ENCODE measurements at places on chromosomes 1 and 21.

DNA sequence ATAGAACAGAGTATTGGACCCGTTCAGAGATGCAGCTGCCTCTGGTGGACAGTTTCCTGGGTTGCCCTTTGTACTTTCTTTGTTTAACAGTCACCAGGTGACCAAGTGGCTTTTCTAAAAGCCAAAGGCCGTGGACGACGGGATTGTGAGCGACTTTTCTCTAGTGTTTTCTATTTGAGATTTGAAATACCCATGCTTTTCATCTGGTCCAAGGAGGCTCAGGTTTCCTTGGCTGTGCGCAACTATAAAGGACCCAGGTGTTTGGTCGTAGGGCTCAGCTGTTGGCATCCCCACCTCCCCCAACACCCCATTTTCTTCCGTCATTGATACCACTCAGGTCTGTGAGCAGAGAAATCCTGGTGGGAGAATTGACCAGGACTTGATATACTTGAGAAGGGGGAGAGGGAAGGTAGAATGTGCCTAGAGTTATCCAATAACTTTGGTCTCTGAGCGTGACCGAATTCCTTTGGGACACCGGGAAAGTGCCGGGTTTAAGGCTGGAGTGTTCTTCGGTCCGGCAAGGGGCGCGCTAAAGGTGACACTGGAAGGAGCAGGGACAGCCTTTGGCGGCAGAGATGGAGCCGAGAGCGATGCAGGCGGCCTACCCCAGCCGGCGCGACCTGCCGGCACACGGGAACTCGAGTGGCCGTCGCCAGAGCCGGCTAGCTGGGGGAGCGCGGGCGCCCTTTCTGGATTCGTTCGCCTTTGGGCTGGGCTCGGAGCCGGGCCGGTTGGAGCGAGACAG is 83.4 kb upstream of the BMP8A start:
- no peak for DNase-seq

- DNase-seq = no peak
These were observed 67.7 kb upstream of the TLR5 start for GRCh38 chr1:223210788-223211120.

DNA sequence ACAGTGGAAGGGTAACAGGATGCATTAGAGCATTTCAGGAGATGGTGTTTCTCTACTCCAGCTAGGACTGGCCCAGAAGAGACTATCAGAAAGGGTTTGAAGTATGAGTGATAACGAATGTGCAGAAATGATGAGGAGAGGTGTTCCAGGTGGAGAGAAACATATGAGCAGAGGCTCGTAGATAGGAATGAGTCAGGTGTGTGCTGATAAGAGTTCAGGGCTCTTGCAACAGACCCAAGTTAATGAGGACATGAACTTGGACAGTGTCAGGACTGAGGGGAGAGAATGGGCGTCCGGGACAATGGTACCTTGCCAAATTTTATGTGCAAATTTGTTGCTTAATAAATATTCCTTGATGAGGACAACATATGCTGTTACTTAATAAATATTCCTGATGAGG is 183.9 kb upstream of the NFIA start:
- DNase-seq = no peak

- no peak for DNase-seq
These were observed 1.6 kb upstream of the PHLDA3 start for GRCh38 chr1:201470581-201470980.

DNA sequence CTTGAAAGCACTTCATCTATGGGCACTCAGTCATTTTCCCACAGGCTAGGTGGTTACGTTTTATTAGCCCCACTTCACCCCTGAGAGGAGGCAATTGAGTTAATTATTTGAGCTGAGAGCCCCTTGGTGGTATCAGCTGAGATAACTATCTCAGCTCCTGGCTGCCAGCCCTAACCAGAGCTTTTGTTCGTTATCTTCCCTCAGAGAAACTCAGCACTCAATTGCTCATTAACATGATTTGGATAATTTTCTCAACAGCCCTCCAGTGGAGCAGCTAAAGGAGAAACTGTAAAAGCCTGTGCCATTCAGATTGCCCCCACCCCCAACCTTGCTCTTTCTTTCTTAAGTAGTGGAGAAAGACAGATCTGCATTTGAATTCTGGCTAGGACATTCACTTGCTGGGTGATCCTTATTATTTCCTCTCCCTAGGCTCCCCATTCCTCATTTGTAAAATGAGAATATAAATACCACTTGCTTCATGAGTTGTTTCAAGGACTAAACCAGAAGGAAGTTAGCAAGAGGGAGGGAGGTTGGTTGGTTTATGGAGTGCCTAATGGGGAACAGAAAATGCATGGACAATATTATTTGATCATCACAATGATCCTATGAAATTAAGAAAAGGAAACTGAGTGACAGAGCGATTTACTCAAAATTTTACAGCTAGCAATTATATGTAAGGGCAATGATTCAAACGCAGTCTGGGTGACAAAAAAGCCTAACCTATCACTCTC is 218.7 kb upstream of the FGGY start:
- no peak for DNase-seq

DNA sequence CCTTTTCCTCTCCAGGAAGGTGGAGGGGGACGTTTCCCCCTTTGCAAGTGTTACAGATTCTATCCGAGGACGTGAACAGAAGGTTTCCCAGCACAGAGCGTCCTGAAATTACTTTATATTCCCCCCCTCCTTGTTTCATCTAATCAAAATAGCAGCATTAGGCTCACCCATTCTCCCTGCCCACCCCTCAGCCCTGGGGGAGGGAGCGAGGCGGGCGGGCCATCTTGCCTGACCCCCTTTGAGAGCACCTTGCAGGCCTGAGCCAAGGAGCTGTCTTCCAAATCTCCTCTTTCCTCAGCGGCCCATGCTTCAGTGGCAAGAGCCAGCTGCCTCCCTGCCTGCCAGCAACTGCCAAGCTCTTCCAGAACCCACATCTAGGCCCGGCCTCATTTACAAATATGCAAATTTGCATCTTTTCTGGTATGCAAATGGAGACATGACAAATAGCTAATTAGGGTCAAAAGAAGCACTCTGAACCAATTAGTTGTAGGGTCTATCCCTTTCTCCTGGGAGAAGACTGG is 69.1 kb upstream of the POU3F1 start:
- DNase-seq = no peak

GRCh38 chr1:31989964-31990363 is 23.7 kb upstream of the KHDRBS1 start:
- no peak for DNase-seq

DNA sequence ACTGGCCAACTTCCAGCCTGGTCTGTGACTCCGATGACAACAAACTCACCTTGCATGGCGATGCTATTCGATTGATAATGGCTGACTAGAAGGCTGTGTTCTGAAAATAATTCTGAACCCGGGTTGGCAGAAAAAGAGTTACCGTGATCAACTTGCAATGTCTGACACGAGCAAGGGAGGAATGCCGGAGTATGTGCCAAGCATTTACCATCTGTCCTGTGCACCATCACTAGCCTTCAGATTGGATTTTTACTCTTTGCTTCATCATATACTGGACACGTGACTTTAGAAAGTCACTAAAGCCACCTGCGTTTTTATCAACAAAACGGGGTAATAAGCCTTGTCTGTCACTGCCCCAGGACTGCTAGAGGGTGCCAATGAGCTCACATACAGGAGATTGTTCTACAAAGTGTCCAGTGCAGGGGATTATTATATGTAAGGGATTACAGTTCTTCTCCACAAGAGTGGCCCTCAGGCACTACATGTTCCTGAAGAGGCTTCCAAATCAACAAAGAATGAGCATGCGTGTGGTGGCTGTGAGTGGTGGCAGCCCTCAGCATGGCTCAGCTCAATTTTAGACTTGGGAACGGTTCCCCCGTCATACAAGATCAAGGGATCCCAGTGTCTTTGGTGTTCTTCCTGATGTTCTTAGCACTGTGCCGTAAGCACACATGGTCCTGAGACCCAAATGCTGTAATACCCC is 35.8 kb downstream of the SSBP3 start:
- DNase-seq = no peak
